ENCODE measurements at places on chromosomes 1 and 21.

DNA sequence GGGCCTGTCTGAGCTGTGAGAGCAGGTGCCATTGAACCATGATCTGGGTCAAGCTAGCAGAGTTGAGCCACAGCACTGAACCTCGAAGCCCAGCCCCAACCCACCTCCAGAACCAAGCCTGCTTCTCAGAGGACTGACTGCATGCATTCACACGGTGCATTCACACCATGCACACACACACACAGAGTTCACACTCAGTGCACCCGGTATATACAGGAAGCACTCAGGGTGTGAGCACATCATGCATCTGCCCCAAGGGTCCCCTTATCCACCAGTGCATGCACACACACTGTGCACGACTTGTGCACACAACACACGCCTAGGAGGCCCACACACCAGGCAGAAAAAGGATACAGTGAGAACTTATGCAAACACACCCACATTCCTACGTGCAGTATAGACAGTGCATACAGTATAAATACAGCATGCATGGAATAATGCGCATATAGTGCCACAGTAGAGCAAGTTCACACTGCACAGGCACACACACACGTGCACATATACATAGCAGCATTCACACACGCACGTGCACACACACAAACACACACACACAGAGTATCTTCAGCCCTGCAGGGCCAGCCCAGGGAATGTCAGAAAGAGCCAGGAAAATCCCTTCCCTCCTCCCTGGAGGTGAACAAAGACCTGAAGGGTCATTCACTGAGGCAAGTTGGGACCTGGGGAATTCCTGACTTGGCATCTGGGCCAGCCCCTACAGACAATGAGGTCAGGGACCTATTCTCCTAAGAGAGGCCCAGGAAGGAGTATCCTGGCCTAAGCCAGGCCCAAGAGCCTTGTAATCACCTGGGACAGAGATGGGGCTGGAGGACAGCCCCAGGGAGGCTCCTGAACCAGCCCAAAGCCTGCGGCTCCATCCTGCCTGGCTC lies 42.1 kb downstream of the CAMK2N1 start:
- no peak for DNase-seq

GRCh38 chr21:31340942-31341487 lies 3.0 kb downstream of the TIAM1 start:
- DNase-seq, result no peak

- no peak for DNase-seq
These were observed 690.4 kb downstream of the USP25 start for GRCh38 chr21:16420031-16420724.

DNA sequence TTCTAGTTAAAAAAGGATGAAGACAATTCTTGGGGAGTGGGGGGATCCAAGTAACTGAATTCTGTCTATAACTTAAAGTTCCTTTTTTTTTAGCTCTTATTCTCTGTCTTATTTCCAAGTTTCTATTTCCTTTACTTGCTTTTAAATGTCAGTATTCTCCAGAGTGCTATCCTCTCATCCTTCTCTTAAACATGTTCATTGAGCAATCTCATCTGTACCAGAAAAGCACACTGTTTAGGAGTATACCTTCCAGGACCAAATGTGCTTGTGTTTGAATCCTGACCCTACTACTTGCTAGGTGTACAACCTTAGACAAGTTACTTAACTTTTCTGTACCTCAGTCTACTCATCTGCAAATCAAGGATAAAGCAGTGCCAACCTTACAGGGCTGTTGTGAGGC lies 50.1 kb downstream of the AKT3 start:
- no peak for DNase-seq

DNA sequence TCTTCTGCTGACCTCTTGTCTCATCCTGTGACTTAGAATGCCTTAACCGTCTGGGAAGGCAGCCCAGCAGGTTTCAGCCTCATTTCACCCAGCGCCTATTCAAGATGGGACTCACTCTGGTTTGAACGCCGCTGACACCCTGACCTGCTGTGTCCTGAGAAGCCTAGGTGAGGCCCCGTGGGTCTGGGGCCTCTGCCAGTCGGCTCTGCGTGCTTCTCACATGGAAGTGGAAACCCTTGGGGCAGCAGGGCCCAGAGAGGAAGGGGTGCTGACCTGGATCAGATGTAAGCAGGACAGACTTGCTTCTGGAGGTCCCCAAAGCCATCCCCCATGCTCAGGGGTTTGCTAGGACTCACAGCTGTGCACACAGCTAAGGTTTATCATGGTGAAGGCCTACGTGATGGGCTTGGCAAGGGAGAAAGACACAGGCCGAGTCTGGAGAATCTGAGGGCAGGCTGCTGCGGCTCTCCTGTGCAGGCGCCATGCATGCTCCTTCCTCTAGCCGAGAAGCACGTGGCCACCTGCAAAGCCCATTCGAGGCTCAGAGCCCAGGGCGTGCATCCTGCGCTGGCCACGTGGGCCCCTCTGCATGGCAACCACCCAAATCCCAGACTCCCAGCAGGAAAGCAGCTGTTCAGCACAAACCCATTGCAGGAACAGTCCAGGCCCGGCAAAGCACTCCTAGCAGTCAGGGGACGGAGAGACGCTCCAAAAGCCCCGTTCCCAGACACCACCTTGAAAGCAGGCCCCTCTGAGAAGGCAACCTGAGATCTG lies 3.8 kb downstream of the TRPM2 start:
- no peak for DNase-seq

DNA sequence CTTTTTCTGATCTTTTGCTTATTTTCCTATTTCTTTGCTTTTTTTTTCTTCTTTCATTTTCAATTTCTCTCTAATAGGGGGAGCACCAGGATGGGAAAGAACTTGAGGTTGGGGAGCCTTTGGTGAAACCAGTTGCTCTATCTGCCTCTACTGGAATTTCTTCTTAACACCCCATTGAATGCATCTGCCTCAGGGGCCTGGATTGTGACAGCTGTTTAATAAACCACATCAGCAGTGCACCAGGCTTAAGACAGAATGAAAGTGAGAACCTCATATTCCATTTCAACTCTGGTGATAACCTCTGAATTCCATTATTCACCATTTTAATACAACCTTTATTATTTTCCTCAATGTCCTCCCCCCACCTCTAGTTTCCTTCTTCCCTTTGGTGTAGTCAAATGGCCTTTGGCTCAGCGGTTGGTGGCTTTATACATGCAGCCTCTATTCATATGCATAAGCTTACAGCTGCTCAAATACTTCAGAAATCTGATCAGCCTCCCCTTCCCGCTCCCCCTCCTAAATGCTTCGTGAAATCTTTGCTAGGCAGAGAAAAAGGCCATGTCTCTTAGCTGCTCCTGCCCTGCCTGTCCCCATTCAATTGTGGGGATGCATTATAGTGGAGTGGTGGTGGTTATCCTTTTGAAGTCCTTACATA lies 537.3 kb upstream of the PLXNA2 start:
- DNase-seq, result no peak

GRCh38 chr1:169944621-169945020 lies 50.9 kb upstream of the SCYL3 start:
- DNase-seq, result no peak

DNA sequence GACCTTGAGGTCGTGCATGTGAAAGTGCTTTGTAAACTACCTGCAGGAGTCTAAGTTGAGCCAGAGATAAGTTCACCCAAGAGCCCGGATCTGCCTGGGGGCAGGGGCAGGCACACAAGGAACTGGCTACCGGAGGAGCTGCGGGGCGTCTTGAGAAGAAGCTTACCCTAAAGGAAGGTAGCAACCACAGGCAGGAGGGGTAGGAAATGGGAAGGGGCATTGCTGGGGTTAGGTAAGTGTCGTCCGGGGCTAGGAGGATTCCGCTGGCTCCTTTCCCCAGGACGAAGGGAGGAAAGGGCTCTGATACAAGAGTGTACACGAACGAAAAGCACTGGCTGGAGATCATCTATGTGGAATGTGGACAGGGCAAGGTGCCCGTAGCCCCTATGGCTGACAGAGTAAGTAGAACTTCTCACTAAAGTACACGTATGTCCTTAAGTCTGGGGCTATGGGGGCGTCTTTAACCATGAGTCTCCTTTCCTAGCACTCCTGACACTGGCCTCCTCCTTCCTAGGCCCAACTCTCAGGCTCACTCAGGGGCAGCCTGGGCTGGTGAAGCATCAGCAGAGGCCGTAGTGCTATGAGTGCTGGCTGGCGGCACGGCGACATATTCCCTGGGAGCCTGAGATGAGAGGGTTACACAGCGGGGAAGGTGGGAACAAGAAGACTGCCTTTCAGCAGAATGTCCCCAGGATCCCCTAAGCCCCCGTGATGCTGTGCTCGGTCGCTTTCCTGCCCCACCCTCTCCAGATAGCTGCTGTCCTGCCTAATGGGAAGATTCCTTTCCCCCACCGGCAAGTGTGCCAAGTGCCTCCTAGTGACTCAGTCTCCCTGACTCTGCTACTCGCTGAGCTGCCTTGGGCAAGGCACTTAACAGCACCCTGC lies 9.1 kb upstream of the GALNT2 start:
- DNase-seq, result no peak

- DNase-seq, result no peak
These were observed 16.1 kb upstream of the NTNG1 start for GRCh38 chr1:107124694-107125093.

DNA sequence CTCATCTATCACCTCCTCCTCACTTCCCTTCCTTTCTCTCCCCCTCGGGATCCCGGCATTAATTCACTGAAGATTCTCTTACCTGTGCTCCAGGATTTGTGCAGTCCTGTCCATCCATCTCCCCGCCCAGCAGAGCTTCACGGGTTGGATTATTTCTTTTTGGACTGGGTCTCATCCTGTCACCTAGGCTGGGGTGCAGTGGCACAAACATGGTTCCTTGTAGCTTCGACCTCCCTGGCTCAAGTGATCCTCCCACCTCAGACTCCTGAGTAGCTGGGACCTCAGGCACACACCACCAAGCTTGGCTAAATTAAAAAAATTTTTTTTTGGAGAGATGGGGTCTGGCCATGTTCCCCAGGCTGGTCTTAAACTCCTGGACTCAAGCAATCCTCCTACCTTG lies 12.3 kb upstream of the CSF3R start:
- DNase-seq, result no peak

DNA sequence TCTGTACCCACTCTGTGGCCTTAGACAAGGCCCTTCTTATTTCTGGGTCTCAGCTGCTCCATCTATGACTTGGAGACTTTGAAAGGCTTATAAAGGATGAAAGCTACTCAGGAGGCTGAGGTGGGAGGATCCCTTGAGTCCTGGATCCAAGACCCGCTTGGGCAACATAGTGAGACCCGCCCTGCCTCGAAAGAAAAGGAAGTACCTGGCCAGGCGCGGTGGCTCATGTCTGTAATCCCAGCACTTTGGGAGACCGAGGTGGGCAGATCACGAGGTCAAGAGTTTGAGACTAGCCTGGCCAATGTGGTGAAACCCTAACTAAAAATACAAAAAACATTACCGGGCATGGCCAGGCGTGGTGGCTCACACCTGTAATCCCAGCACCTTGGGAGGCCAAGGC lies 13.4 kb downstream of the ID3 start:
- no peak for DNase-seq

DNA sequence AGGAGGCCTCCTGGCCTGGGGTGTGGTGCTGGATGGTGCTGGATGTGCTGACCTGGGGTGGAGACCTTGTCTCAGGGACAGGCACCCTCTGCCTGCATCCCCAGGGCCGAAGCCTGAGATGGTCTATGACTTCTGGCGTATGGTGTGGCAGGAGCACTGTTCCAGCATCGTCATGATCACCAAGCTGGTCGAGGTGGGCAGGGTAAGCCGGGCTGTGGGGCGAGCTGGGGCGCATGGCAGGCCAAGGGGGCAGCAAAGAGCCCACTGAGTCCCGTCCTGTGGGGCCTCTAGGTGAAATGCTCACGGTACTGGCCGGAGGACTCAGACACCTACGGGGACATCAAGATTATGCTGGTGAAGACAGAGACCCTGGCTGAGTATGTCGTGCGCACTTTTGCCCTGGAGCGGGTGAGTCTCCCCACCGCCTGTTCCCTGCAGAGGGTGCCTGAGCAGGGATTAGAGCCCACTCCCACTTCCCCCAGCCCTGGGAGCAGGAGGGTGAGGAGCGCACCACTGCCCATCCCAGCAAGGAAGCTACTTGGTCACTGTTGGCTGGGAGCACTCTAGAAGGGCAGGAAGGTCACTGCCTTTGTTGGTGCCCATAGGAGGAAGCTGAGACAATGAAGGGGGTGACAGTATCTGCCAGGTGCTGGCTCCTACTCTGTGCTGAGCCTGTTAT lies 75.2 kb downstream of the PTPRU start:
- no peak for DNase-seq

DNA sequence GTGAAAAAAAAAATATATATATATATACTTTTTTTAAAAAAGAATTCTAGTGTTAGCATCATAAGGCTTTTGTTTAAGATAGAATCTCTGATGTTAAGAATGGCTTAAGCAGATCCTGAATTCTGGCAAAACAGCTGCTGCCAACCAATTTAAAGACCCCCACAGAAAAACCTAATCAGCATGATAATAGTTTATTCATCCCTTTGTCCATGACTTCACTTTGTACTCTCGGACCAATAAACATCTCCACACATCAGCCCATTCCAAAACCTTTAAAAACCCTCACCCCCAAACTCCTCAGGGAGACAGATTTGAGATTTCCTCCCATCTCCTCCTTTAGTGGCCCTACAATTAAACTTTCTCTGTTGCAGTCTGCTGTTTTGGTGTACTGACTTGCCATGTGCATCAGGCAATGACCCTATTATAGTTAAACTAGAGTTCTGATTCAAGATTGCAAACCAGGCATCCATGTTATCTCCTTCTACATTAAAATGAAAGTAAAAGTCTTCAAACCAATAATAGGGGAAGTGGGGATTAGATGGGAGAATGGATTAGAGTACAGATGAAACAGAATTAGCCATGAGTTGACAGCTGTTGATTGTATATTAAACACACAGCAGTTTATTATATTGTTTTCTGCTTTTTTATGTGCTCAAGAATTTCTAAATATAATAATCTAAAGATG lies 9.8 kb upstream of the PHTF1 start:
- no peak for DNase-seq

- no peak for DNase-seq
These were observed 548 bp downstream of the KCNN3 start for GRCh38 chr1:154869351-154870114.
